Activated naive CD4-positive, alpha-beta T cell (primary cell): ENCODE measurements at places on chromosomes 16 and 17.

GRCh38 chr16:27374804-27375425 lies 27.1 kb upstream of the IL21R start:
- no peak for DNase-seq

GRCh38 chr17:14098246-14098645 lies 28.9 kb downstream of the COX10 start:
- no peak for DNase-seq

DNA sequence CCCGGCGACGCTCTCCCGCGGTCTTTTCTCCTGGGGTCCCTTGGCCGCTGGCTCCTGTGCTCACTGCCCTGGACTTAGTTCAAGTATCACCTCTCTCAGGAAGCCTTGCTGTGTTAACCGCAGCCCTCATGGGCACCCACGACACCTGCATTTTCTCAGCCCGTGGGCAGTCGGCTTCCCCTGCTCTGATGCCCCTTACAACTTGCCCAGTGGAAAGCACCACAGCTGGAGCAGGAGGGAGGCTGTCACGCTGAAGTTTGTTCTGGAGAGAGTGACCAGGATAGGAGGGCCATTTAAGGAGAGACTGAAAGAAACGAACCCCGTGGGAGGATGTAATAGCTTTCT lies 395 bp downstream of the STXBP4 start:
- DNase-seq = peak; percentile 19

DNA sequence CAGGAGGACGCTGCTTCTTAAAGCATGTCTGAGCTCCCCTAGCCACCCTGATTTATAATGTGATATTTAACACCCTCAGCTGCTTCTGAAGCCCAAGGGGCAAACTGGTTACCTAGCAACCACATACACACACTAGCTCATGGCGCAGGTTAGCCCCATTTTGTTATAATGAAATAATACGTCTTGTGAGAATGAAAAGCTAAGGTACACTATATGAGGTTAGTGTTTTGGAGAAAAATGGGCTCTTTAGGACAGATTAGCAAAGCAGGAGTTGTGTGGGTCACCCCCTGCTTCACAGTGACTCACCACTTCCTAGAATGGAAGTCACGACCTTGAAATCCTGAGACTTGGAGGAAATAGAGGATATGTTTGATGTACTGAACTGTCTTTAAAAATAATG lies 404.8 kb upstream of the HSBP1 start:
- DNase-seq = no peak

DNA sequence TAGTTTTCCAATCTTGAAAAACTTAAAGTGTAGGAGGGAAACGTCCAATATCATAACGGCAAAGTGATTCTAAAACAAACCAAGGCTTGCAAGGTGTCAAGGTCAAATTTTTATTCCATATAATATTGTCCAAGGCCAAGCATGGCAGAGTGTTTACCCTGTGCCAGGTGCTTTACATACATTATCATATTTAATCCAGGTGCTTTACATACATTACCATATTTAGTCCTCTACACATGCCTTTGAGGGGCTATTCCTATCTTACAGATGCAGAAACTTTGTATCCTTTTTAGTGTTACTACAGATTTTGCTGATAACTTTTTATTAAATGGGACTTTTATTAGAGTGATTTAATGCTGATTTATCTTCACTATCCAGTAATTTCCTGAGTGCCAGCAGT lies 23.9 kb downstream of the MAF start:
- no peak for DNase-seq

DNA sequence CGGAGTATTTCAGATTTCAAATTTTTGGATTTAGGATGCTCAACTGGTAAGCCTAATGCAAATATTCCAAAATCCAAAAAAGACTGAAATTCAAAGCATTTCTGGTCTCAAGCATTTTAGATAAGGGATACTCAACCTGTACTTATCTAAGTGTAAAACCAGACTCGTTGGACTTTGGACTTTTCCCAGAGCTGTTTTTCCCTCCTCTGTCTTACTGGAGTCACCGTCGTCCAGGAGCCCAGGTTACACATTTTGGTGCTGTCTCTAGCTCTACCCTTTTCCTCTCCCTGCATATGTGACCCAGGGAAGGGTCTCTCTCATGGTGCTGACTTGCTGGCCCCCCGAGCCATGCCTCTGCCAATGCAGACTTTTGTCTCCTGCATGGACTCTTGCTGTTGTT lies 46.0 kb upstream of the MMP2 start:
- no peak for DNase-seq

GRCh38 chr17:4488989-4489595 lies 9.6 kb upstream of the SPNS2 start:
- no peak for DNase-seq

DNA sequence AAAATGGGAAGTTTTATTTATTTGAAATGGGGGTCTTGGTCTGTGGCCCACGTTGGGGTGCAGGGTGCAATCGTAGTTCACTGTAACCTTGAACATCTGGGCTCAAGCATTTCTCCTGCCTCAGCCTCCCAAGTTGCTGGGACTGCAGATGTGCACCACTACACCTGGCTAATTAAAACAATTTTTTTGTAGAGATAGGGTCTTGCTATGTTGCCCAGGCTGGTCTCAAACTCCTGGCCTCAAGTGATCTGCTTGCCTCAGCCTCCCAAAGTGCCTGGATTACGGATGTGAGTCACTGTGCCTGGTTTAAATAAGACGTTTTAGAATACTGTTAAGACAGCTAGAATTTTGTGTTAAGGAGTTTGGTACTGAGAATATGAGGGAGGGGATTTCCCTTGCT lies 15.7 kb downstream of the PSMD11 start:
- DNase-seq = no peak

GRCh38 chr17:57091186-57091618 lies 6.2 kb downstream of the AKAP1 start:
- no peak for DNase-seq

- no peak for DNase-seq
Observed at GRCh38 chr17:81166033-81166492, at the start of gene AATK. TSS of gene AATK (minus strand) at chr17:81166221. CDS start at chr17:81165992, 229 bp downstream.

- peak; percentile 24 for DNase-seq
Observed at GRCh38 chr16:12089492-12090150, 113.1 kb downstream of the SNX29 start.

DNA sequence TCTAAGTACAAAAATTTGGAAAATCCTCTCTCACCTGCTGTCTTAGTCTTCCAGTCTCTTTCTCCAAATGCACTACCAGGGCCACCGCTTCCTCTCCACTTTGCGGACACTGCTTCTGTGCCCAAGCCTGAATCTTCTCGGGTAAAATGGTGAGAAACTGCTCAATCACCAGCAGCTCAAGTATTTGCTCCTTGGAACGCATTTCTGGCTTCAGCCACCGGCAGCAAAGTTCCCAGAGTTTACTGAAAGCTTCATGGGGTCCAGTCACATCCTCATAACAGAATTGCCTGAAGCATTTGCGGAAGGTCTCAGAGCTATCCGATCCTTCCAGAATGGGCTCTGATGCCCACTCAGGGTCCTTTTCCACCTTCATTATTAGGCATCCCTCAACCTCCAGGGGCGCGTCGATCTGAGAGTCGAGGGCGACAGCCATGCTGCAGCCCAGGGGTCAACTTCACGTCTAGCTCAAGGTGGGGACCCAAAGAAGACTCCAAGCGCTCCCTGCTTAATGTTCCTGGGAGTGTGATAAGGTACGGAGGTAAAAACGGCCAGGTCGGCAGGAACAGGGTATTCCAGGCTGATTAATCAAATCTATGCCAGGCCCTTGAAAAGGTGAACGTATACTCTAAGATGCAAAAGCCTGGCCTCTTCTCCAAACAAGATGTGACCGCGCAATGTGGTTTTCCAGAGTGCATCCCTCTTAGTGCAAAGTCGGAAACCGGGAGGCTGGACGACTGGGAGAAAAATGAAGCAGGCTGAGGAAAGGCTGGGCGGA lies 763 bp downstream of the ZKSCAN2 start:
- DNase-seq = no peak

- DNase-seq = no peak
Observed at GRCh38 chr16:67719778-67720144, 645 bp upstream of the GFOD2 start.

DNA sequence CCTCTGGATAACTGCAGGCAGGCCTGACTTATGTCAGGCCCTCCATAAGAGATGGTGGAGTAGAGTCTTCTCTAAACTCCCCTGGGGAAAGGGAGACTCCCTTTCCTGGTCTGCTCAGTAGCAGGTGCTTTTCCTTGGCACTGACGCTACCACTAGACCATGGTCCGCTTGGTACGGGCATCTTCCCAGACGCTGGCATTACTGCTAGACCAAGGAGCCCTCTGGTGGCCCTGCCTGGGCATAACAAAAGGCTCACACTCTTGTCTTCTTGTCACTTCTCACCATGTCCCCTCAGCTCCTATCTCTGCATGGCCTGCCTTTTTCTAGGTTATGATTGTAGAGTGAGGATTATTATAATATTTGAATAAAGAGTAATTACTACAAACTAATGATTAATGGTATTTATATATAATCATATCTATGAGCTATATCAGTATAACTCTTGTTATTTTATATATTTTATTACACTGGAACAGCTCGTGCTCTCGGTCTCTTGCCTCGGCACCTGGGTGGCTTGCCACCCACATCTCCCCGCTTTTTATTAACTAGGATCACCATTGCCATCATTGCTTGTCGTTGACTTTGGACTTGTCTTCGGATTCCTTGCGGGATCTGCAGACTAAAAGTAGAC lies 59.8 kb upstream of the ARL4D start:
- DNase-seq = peak; percentile 58

DNA sequence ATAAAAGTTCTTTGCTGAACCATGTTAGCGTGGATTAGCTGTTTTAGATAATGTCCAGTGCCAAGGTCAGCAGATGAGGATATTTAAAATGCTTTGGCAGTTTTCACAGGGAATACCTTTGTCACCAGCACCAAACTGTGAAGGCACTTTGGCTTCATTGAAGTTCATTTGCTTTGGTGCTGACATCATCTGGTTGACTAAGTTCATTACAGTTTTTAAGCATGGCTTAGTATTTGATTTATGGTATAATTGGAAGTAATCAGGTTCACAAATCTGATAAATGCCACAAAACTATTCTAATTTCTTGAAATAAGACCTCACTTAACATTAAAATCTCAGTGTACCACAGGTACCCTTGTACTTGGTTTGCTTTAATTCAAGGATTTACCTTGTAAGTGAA lies 4.3 kb downstream of the GID4 start:
- no peak for DNase-seq

DNA sequence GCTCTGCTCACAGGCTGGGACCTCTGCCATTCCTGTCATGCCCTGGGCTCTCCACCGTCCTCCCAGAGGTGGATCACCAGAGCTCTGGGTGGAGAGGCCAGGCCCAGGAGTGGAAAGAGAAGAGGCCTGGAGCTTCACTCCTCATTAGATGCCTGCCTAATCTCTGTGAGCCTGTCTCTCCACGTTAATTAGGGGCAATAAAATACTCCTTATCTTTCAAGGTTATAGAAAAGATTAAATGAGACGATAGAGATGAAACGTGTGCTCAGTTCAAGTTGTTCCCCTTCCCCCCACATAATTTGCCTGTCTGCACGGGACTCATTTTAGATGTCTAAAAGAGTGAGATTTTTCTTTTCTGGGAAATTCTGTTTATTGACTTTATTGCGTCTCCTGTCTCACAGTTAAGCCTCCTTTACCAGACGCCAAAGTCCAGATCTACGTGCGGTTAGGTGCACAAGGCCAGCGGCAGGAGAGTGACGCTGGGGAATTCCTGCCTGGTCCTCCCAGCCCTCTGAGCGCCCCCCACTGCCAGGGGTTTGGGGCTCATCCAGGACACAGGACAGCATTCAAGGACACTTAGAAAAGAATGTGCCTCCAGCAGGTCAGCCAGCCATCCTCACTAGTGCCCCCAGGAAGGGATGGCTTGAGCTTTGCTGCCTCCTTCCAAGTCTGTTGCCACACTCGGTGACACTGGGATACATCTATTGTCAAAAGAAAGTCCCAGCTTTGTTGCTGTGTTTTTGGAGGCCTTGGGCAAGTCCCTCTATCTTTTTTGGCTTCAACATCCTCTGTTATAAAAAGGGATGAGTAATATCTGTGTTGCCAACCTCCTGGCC lies 42.3 kb downstream of the TBX4 start:
- no peak for DNase-seq

DNA sequence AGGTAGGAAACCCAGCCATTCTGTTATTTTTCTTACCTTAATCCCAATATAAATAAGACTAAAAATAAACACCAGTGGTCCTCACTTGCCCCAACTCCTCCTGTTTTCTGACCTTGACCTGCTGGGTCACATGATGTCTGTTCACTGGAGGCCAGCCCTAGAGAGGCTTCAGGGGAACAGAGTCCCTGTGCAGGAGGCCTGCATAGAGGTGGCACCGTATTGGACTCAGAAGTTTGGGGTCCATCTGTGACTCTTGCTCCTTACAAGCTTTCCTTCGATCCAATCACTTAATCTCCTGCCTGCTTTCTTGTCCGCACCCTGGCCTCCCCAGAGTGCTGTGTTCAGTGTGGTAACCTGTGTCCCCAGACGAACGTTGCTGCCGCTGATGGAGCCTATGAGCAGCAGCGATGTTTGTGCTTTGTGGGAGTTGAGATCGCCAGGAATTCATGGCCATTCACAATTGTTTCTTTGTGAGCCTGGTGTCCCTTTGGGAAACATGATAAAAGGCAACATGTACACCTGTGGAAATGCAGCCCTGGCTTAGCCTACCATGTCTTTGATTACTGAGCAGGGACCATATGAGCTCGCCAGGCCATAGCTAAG lies 4.7 kb downstream of the IGSF6 start:
- DNase-seq = no peak

DNA sequence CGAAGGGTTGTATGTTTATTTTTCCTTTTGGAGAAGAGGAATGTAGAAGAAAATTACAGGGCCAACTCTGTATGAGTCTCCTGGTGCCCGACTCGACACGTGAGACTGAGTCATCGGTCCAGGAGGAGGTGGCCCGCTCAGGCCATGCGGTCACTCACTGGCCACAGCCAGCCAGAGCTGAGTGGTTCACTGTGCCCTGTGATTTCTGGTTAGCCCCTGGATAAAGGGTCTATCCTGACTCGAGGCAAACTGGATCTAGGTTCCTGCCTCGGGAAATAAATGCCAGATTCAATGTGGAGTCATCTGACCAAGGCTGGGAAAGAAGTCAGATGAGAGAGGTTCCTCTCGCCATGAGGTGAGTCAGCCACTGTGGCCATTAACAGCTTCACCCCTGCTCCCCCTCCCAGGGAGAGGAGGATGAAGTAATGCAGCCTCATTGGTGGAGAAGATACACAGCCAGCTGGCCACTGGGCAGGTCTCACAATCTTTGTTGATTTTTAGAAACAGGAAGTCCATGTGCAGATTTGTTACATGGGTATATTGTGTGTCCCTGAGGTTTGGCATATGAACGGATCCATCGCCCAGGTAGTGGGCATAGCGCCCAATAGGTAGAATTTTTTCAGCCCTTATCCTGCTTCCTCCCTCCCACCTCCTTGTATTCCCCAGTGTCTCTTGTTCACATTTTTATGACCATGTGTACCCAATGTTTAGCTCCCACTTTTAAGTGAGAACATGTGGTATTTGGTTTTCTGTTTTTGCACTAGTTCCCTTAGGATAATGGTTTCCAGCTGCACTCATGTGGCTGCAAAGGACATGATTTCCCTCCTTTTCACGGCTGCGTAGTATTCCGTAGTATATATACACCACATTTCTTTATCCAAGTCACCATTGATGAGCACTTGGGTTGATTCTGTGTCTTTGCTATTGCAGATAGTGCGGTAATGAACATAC lies 21.7 kb upstream of the USP36 start:
- no peak for DNase-seq

GRCh38 chr16:66856184-66856730 lies 12.0 kb downstream of the CA7 start:
- DNase-seq = no peak

- no peak for DNase-seq
Observed at GRCh38 chr16:84618581-84619460, 943 bp upstream of the COTL1 start.

- no peak for DNase-seq
Observed at GRCh38 chr17:32143527-32143870, 1.2 kb downstream of the RHOT1 start.
